Activated naive CD4-positive, alpha-beta T cell treated with anti-CD3 and anti-CD28 coated beads, Interleukin-2, amount 50 U/mL, for 72 hours (primary cell): ENCODE measurements at places on chromosomes 6 and 20. TPM values are rescaled to one million over a fixed set of nuclear protein-coding genes. Genes with fewer than 3 reads are reported as not detected.

The IL17F gene
- total RNA-seq = 6.2 TPM

The BPIFB1 gene
- not detected for total RNA-seq

The SLC17A9 gene
- total RNA-seq = 17.5 TPM

The WTAP gene
- 94.3 TPM for total RNA-seq

GRCh38 chr6:110485491-110485890 lies 9.1 kb upstream of the SLC22A16 start:
- no peak for DNase-seq

DNA sequence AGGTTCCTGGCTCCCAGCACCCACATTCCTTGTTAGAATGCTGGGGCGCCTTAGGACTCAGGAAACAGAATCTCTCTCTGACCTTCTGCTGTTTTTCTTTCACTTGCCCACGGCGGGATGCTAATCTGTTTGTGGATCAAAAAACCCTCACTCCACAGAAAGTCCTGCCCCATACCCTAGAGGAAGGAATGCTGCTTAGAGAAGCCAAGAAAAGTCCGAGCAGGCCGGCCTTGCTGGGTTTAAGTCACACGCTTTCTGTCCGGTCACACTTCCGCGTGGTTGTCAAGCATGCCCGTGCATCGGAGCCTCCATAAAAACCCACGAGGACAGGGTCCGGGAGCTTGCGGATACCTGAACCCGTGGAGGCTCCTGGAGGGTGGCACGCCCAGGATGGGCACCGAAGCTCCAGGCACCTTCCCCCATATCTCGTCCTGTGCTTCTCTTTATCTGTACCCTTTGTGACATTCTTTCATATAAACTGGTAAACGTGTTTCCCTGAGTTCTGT lies 223.1 kb downstream of the NRN1 start:
- DNase-seq = no peak

DNA sequence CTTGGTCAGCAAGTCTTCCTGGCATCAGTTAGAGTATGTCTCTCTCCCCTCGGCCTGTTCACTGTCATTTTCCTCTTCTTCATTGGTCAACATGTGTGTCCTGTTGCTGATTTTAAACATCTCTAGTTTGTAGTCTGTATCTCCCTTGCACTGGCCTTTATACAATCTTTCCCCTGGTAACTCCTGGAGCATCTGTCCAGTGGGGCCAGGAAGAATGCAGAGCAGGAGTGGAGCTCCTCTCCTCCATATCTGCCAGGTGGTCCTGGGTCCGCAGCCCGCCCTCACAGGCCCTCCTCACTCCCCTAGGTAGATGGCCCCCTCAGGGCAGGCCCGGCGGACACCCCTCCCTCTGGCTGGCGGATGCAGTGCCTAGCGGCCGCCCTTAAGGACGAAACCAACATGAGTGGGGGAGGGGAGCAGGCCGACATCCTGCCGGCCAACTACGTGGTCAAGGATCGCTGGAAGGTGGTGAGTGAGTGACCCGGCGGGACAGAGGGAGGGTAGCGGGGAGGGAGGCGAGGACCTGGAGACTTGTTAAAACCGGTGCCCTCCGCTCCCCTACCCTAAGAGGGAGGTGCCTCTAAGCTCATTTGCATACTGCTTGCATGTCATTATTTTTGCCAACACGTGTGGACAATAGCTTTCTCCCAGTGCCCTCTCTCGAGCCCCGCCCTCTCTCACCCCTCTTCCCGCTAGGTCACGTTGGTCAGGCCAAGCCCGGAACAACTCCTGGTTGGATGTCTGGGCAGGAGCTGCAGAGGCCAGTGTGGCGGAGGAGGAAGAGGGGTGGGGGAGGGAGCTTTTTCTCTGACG lies 3.2 kb downstream of the TTBK1 start:
- DNase-seq = no peak

DNA sequence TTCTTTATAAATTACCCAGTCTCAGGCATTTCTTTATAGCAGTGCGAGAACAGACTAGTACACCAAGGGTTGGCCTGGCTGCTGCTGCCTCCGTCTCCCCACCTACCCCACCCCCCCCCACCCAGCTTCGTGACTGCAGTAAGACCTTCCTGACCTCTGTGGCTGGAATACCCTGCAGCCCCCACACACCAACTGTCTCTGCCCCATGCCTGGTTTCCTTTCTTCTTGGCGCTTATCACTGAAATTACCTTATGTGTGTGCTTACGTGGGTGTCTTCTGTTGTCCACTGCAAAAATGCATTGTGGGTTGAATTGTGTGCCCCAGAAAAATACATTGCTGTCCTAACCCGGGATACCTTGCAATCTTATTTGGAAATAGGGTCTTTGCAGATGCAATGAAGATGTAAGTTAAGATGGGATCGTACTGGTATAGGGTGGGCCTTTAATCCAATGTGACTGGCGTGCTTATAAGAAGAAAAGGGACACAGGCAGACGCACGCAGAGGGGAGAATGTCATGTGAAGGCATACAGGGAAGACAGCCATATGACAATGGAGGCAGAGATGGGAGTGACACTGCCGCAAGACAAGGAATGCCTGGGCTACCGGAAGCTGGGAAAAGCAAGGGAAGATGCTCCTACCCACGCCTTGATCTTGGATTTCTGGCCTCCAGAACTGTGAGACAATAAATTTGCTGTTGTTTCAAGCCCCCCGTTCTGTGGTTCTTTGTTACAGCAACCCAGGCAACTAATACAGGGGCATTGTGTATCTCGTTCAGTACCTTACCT lies 15.4 kb downstream of the SYNJ2 start:
- DNase-seq = no peak

- no peak for DNase-seq
Measured at GRCh38 chr6:138545621-138545980, 46.3 kb upstream of the NHSL1 start.

- DNase-seq = peak; percentile 42
Measured at GRCh38 chr6:114747995-114748625, 405.3 kb upstream of the HS3ST5 start.

GRCh38 chr6:42530296-42530695 lies 33.5 kb upstream of the UBR2 start:
- no peak for DNase-seq

DNA sequence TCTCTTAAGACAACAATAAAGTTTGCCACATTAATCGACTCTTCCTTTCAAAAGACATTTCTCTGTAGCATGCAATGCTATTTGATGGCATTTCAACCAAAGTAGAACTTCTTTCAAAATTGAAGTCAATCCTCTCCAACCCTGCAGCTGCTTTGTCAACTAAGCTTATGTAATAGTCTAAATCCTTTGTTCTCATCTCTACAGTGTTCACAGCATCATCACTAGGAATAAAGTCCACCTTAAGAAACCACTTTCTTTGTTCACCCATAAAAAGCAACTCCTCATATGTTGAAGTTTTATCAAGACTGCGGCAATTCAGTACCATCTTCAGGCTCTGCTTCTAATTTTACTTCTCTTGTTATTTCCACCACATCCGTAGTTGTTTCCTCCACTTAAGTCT lies 11.5 kb upstream of the BLOC1S5 start:
- DNase-seq = no peak

GRCh38 chr6:118895261-118895560 lies 1.3 kb downstream of the ASF1A start:
- no peak for DNase-seq

DNA sequence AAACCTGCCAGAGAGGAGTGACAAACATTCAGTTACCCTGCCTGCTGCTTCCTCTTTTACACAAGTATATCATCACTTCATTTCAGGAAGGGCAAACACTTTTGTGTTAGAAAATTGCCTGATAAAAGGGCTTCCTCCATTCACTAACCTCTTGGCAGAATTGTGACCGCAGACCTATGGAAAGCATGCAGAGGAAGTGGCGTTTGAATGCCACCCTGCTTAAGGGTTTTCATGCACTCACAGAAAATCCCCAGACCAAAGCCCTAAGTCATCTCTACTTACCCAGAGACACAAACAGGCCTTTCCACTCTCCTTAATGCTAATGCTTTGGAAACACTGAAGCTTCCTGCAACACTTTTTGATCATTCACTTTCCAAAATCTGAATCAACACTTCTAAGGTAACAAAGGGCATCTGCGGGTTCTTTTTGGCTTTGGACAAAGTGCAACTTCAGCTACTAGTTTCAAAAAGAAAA lies 22.1 kb upstream of the RALGAPA2 start:
- no peak for DNase-seq

DNA sequence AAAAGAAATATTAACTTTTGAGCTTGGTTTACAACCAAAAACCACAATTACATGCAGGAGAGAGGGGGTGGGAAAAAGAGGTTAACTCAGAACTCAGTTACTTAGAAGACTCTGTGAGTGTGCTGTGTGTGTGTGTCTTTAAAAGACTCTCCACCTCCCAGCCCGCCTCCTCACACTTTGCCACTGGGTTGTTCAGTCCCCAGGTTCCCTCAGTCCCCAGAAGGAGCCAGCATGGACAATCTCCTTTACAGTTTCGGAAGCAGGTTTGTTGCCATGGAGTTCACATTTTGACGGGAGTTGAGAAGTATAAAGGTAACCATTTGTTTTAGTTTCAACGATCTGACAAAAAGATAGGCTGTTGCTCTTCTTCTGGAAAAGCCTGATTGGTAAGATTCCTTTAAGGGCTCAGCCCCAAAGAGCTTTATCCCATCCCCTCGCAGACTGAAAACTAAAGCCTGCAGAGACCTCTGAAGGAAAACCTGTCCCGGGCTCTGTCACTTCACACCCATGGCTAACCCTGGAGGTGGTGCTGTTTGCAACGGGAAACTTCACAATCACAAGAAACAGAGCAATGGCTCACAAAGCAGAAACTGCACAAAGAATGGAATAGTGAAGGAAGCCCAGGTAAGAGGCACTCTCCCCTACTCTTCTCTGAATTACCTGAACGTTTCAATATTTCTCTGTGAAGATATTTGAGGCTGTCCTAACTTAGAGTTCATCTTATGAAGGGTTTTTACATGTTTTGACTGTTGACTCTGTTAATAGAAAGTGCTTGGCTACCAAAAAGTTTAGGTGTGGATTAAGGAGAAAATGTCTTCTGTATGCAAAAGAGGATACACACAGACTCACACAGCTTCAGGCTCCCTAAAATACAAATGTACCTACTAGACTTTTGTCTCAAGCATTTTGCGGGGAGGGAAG lies at the start of gene SPTLC3:
Gene SPTLC3, plus strand, starts transcription at position 212 of the 921 bp plus-strand sequence. Its CDS starts 296 bp downstream, at position 508.
- no peak for DNase-seq

DNA sequence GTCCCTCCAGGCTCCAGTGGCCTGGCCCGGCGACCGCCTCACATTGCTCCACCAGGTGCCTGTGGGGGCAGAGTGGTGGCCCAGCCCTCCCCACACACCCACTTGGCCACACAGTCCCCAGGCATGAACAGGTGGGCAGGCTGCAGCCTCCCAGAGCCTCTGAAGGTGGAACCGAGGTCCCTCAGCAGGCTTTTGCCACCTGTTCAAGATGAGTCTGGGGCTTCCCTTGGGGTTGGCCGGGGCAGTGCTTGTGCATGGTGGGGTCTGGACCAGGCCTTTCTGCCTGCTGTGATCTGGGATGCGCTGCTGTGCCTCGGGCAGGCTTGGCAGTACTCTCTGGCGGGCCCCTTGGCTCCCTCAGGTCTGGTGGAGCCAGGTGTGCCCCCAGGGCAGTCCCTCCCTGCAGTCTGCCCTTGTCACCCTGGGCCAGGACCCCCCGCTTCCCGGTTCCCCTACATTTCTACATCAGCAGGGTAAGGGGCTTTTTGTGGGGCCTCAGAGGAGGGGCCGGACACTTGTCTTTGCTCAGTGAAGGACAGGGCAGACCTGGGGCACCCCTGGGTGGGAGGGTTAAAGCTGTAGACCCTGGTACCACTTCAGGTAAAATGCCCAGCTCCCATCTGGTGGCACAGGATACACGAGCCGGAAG lies 2.7 kb upstream of the COL9A3 start:
- no peak for DNase-seq

- no peak for DNase-seq
Measured at GRCh38 chr20:64074963-64075362, 4.4 kb downstream of the RGS19 start.

DNA sequence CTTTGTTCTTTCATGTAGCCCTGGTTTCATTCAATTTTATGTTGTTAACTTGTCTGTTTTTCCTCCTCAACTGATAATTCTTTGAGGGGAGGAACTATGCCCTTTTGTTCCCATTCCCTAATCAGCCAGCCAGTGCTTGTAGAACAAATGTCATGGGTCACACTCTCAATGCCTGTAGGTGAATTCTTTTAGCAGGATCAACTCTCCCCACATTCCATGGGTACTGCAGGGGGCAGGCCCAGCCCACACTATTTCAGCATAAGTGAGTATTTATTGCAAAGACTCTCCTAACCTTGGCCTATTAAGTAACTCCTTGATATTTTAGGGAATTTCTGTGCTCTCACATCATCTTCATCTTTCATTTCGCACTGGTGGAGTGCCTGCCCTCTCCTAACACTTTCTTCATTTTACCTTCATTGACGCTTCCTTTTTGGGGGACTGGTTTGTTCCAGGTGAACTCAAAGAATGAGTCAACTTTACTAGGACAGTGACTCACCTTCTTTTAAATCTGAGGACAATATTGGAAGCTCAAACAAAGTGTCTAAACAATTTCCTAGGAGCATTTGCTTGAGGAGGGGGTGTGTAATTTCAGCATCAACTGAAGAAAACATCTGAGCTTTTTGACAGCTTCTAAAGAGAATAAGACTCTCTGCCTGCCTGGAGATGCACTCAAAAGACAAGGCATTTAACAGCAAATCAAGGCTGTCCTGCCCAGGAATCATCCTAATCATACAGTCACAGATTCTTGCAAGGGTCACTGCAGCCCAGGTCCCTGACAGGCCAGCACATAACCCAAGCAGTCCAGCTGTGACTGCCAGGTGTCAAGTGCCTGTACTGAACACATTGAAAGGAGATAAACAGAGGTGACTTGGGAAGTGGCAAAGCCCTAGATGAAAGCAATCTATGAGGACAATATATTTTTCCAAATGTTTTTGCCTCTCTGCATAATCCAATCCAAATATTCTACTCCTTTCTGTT lies 263.9 kb upstream of the PRND start:
- no peak for DNase-seq

- no peak for DNase-seq
Measured at GRCh38 chr20:62032609-62033368, 32.9 kb downstream of the TAF4 start.

DNA sequence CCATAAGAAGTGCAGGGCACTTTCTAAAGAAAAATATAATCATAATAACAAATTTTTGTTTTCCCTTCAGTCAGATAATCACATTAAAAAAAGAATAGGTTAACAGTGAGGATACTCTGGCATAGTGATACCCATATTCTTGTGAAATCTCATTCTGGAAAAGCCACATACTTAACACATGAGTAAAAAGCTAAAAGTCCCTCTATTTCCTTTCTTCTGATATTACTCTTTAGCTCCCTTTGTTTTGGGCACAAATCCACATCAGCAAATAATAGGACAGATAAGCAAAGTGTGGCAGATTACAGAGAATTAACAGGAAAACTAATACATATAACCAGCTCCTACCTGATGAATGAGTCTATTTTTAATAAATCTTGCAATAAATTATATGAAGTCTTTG lies 15.8 kb downstream of the SHPRH start:
- no peak for DNase-seq

GRCh38 chr6:136225496-136225895 lies 24.6 kb downstream of the MTFR2 start:
- DNase-seq = no peak
